Lung microvascular endothelial cell (primary cell): ENCODE measurements at places on chromosomes 3 and 15. TPM values are rescaled to one million over a fixed set of nuclear protein-coding genes. Genes with fewer than 3 reads are reported as not detected.

GRCh38 chr3:16060945-16061344, 113.5 kb upstream of the GALNT15 start:
- peak; percentile 68 for DNase-seq

DNA sequence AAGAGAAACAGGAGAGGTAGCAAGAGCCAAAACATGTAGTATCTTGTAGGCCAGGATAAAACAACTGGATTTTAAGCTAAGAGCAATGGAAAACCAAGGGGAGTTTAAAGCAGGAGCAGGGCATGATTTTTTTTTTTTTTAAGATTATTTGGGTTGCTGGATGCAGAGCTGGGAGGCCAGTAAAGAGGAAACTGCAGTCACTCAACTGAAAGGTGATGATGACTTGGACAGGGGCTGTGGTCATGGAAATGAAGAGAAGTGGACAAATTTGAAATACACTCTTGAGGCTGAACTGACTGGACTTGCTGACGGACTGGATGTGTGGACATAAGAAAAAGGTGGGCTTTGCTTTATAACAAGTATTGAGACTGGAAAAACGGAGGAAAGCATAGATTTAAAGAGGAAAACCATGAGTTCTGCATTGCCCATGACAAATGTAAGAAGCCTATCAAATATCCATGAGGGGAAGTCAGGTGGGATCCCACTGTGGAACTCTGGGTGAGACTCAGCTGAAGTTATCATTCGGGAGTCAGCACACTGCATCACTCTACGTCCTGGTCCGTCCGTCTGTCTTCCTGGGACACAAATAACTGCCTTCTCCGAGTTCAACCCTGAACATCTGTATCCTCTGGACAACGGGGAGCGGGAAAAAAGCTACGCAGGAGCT, 688 bp downstream of the XPC start:
- DNase-seq, result peak; percentile 17

- DNase-seq, result no peak
Measured at GRCh38 chr3:133119176-133119575, 81.0 kb downstream of the TMEM108 start.

DNA sequence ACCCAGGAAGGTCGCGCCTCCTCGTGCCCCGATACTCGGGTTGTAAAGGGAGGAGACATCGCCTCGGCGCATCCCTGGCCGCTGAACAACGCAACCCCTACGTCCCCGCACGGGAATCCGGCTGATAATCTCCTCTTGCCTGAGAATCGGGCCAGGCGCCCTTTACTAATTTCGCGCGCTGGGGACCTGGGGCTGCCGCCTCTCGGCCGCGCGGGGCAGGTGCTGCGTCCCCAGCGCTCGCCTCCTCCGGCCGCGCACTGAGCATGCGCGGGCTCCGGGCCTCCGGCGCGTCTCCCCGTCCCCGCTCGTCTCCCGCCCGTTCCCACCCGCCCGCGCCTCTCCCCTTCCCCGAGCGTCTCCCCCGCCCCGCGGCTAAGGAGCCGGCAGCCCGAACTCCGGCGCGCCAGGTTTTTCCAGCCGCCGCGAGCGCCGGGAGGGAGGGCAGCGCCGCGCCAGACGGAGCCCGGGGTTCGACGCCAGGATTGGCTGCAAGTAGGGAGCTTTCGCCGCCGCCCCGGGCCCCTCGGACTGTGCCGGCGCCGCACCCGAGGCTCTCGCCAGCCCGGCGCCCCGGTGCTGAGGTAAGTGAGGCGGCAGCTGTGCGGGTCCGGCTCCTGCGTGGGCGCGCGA, at the start of gene CNTN4:
Gene CNTN4, plus strand, starts transcription at position 469 of the 630 bp plus-strand sequence.
- DNase-seq, result no peak

- peak; percentile 33 for DNase-seq
Measured at GRCh38 chr3:64408770-64409169, 183.5 kb upstream of the PRICKLE2 start.

- no peak for DNase-seq
Measured at GRCh38 chr15:42367041-42367440, 7.7 kb downstream of the CAPN3 start.

DNA sequence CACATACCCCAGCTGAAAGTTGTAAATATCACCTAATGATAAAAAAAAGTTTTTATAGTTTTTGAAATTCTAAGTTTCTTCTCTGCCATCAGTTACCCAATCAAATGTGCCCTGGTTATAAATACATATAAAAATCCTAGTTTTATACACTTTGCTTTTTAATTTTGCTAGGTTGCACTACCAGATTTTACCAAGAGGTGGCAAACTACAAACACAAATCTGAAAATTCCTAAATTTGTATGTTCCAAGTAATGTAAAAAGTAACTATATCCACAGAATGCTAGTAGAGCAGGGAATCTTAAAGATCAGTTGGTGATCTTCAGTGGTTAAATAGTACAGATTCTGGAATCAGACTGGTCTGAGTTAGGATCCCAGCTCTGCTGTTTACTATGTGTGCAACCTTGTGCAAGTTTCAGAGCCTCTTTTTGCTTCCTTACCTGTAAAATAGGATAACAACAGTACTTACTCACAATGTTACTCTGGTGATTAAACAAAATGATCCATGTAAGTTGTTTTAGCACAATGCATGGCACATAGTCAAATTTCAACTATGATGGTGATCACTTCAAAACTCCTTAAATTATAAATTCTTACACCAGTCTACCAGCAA, 11.0 kb downstream of the TRPM7 start:
- peak; percentile 59 for DNase-seq

STRA6 gene
- total RNA-seq, result under 0.01 TPM in 2 replicates

ECE2 gene
- not detected in 2 replicates for total RNA-seq

CSNK1G1 gene
- 15.0 and 16.1 TPM in 2 replicates for total RNA-seq
